T-cell (primary cell): ENCODE measurements at places on chromosomes 3 and 15. TPM values are rescaled to one million over a fixed set of nuclear protein-coding genes. Genes with fewer than 3 reads are reported as not detected.

- DNase-seq: no peak
Measured at GRCh38 chr3:159234306-159234705, 432.5 kb downstream of the MFSD1 start.

- DNase-seq: no peak
Measured at GRCh38 chr15:35654332-35654731, 108.4 kb upstream of the DPH6 start.

Gene P2RY12
- 0.51 TPM for total RNA-seq

Gene HTR3E
- total RNA-seq: not detected

Gene DCUN1D1
- 34.6 TPM for total RNA-seq

Gene SUCNR1
- not detected for total RNA-seq

Gene SPSB4
- not detected for total RNA-seq
